ENCODE measurements at places on chromosomes 4 and X.

DNA sequence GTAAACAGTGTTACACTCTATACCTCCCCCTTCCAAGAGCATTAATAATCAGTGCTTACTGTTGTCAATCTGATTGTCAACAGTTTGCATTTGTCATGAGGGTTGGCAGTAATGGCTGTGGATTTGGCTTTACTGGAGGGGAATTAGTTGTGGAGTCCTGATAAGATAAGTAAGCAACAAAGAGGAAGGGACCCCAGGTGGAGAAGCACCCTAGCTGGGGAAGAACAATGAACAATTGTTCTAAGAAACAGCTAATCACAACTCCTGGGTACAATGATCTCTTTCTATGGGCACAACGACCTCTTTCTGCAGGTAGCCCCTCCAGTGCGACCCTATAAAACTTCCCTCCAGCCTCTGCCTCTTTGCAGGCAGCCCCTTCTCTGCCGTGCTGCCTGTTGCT, 53.2 kb upstream of the CDKN2AIP start:
- no peak for DNase-seq

DNA sequence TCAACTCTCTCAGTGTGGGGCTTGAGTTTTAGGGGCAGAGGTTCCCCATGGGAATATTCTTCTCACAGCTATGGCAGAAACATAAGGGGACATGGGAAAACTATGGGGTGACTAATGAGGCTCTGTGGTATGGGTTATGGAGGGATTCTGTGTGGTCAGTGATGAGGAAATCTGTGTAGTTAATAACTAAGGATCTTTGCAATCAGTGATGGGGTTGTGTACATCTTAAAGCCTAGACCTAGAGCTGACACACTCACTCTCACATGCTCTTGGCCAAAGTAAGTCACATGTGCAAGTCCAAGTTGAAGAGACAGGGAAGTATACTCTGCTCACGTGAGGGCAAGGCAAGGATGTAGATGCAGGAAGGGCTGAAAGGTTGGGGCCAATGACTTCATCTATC, 86.4 kb upstream of the UXT start:
- DNase-seq, result no peak

DNA sequence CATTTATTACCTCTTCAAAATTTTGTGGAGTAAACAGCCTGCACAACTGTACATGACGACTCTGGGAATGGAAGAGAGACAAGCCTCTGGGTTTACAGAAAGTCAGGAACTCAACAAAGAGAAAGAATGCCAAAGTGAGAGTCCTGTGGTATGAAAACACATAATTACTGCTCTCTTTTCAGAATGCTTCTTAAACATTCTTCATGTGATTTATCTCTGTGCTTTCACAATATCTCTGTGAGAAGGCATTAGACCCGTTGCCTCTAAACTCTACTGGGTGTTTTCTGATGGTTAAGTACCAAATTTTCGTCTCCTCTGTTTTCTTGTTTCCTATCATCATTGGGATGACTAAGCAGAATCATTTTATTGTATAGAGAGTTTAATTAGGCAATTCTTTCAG, 966.6 kb upstream of the SLIT2 start:
- DNase-seq, result no peak

- peak; percentile 63 for DNase-seq
These were observed 98.8 kb upstream of the NDP start for GRCh38 chrX:44071847-44072551.

DNA sequence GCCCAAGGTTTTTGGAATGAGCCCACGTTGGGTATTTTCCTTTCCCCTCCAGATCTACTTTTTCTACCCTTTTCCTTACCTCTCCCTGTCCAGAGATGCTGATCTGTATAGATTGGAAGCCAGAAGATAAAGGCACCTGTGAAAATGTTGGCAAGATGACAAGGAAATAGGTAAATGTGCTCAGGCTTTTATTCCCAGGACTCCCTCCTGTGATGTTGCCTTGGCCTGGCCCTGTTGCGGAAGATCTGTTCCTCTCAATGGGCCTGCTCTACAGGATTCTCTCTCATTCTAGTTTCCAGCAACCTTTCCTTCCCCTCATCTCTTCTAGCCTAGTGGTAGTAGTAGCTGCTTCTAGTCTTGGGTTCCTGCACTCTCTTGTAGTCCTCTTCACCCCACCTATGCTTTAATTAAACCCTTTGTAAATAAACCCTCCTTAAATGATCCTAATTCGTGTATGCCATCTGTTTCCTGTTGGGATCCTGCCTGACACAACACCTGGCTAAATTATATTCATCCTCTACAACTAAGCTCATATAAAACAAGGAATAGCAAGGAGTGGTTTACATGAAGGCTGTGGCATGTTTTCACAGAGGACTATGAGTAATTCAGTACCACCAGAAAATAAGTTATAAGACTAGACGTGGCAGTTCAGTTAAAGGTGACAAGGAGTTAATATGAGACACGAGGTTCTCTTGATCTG, 95.7 kb upstream of the MAOA start:
- DNase-seq, result no peak

- DNase-seq, result no peak
These were observed 59.9 kb downstream of the RBPJ start for GRCh38 chr4:26380740-26381139.

Measured in astrocyte of the hippocampus (primary cell).